ENCODE measurements at places on chromosomes 6 and 20.

GRCh38 chr20:34876406-34877282 lies at the start of gene ACSS2:
TSS of gene ACSS2 (plus strand) at chr20:34876612. CDS start at chr20:34876646, 34 bp downstream.
- no peak for DNase-seq

- no peak for DNase-seq
These were observed 466.0 kb downstream of the PRKN start for GRCh38 chr6:162261598-162261997.

DNA sequence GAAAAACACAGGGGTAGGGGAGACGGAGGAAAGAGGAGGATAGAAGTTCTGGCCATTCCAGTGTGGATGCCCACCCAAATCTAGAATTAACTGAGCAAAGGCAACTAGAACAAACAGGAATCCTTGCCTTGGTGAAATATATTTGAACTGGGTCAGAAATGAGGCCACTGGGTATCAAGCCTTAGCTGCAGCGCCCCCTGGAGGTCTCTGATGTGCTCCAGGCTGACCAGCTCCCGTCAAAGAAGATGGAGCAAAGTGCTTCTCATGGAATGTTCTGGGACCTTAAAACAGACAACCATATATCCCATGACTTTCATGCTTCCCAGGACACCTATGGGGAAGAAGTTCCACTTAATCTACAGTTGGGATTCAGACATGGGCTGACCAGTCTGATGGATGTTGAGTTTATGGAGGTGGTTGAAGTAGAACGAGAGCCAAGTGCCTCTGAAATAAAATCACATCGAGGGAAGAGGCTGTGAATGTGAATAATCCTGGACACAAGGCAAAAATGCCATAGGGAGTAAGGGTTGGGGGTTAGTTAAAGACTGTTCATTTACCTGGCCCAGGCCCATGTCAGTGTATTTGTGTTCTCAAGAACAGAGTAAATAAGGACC lies 50.4 kb downstream of the HLA-DPB1 start:
- peak; percentile 48 for DNase-seq

GRCh38 chr20:23298155-23298554 lies 52.4 kb upstream of the NXT1 start:
- DNase-seq: no peak

- DNase-seq: no peak
These were observed 341.9 kb downstream of the ARHGAP18 start for GRCh38 chr6:129368076-129368475.

GRCh38 chr6:110618591-110619267 lies 142.3 kb upstream of the SLC22A16 start:
- no peak for DNase-seq

DNA sequence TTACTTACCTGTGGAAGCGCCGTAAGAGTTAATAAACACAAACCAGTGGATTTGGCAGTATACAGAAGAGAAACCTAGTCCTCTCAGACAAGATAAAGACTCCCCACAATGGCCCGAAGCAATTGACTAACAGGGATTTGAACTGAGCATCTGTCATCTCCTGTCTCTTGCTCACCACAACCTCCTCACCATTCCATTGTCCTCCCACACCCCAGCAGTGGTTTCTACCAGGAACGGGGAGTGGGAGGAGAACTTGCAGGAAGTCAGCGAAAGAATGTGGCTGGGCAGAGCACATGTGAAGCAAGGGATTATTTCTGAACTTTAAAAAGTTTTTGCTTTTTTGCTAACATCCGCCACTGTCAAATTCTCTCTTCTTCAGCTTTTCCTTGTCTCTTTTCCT lies 24.6 kb upstream of the TAAR1 start:
- DNase-seq: peak; percentile 79

GRCh38 chr20:33076662-33077372 lies 2.6 kb upstream of the BPIFB4 start:
- peak; percentile 6 for DNase-seq

GRCh38 chr20:33851842-33852466 lies 40.8 kb downstream of the CHMP4B start:
- DNase-seq: no peak

DNA sequence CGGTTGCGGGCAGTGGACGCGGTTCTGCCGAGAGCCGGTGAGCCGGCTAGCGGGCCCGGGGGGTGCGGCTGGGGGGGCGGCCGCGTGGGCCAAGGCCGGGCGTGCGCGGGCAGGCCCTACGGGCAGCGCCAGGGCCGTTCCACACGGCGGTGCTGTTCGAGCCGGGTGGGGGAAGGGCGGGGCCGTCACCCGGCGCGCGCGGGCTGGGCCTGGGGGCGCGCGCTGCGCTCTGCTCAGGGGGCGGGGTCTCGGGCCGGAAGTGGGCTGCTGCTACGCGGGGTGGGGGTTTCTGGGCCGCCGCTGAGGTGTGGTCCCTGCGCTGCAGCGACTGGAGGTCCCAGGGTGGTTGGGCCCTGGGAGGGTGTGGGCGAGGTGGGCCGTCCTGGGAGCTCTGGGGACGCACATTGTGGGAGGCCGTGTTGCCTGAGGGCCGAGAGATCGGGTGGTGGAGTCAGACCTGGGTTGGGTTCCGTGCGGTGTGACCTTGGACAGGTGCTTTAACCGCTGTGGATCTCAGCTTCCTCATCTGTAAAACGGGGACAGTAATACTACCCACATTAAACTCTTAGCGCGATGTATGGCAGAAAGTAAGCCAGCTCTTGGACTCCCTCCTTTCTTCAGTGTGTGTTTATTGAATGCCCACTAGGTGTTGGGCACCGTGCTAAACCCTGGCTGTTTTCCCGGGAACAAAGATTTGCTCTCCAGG lies 391 bp downstream of the MAPRE1 start:
- DNase-seq: no peak

DNA sequence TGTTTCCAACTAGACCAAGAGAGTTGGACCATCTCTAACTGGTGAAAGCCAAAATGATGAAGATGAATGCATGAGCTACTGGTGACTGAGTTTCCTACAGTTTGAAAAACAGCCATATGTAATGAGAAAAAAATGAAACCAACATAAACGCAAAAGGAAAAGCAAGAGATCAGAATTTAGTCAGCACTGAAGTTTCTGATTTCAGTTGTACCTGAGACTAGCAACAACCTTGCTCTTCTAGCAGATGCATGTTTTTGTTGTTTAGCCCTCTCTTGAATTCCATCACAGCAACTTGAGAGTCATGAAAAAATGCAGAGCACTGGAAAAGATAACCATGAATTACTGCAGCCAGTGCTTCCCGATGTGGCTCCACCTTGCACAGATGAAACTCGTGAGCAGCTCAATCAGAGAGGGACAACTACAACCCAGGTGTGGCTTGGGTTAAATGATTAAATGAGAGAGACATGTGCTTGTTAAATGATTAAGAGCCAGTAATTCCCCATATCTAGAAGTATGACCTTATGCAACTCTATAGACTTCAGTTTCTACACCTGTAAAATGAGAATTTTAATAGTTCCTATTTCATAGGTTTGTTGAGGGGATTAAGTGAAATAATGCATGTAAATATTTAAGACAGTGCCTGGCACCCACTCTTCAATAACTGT lies 104.8 kb downstream of the ELOVL4 start:
- no peak for DNase-seq

GRCh38 chr6:130598021-130598989 lies 228.9 kb upstream of the SMLR1 start:
- DNase-seq: peak; percentile 54

GRCh38 chr6:29685718-29686326 lies 4.9 kb upstream of the ZFP57 start:
- no peak for DNase-seq

DNA sequence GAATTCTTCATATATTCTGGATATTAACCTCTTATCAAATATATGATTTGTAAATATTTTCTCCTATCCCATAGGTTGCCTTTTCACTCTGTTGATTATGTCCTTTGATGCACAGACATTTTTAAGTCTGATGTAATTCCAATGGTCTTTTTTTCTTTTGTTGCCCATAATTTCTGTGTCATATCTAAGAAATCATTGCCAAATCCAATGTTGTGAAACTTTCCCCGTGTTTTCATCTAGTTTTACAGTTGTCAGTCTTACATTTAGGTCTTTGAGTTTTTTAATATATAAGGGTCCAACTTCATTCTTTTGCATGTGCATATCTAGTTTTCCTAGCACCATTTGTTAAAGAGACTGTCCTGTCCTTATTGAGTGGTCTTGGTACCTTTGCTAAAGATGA lies 111.5 kb downstream of the SESN1 start:
- DNase-seq: no peak

- DNase-seq: no peak
These were observed 89.9 kb downstream of the FIG4 start for GRCh38 chr6:109781001-109781400.

All from EL (cell line).